GM10248 (cell line): ENCODE measurements at places on chromosomes 1 and 21.
A peak's percentile ranks its signal among the peaks of the same experiment; 100 is the strongest.

DNA sequence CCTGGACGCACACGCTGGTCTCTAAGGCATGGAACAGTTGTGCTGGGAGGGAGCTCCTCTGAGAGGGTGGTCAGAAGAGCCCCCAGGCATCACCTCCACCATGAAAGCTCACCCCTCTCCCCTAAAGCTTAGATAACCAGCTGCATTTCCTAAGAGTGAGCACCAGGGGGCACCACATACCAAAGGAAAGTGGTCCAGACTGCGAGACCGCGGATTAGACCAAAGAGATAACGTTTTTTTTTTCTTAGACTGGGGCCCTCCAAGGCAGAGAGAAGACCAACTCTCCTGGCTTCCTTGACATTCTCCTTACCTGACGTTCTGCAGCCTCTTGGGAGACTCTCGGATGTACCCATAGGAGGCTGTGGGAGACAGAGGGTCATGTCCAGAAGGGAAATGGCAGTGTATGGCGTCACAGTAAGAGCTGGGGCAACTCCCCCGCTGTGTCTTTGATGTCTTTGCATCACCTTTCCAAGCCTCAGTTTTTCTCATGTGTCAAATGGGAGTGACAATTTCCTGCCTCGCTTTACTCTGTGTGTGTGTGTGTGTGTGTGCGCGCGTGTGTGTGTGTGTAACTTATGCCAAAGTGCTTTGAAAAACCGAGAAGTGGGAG lies 12.3 kb upstream of the IFNLR1 start:
- DNase-seq = peak; percentile 76

GRCh38 chr1:33288976-33289857 lies 31.7 kb downstream of the A3GALT2 start:
- no peak for DNase-seq

DNA sequence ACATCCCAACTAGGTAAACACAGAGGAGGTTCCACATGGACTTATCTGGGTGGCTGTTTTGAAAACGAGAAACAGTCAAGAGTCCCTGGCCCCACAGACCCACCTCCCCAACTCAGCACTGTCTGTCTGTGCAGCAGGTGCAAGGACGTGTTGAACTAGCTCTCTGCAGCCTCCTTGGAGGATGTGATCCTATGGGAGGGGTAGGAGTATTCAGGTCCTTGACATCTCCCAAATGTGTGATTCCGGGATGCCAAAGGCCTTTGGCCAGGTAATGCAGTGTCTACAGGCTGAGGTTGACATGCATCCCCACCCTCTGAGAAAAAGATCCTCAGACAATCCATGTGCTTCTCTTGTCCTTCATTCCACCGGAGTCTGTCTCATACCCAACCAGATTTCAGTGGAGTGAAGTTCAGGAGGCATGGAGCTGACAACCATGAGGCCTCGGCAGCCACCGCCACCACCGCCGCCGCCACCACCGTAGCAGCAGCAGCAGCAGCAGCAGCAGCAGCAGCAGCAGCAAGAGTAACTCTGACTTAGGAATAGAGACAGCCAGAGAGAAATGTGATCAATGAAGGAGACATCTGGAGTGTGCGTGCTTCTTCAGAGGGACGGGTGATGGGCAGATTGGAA lies 151.6 kb upstream of the CAMK1G start:
- no peak for DNase-seq

- no peak for DNase-seq
These were observed 27.2 kb downstream of the TSEN15 start for GRCh38 chr1:184078564-184079249.

GRCh38 chr1:108034396-108034795 lies 69.4 kb upstream of the VAV3 start:
- DNase-seq = no peak

DNA sequence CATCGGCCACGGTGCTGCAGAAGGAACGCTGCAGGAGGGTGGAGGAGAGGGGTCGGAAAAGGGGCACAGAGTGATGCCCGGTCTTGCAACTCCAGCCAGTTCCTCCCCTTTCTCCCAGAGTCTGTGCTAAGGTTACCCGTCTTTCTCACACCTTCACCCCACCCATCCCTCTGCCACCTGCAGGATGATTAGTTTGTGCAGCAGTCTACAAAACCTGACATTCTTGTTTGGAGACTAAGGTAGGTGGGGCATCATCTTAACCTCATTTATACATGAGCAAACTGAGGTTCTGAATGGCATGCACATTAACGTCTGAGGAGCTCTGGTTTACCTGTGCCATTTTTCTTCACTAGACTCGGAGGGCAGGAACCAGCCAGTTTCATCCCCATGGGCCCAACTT lies 232.3 kb downstream of the GRIK3 start:
- DNase-seq = no peak

DNA sequence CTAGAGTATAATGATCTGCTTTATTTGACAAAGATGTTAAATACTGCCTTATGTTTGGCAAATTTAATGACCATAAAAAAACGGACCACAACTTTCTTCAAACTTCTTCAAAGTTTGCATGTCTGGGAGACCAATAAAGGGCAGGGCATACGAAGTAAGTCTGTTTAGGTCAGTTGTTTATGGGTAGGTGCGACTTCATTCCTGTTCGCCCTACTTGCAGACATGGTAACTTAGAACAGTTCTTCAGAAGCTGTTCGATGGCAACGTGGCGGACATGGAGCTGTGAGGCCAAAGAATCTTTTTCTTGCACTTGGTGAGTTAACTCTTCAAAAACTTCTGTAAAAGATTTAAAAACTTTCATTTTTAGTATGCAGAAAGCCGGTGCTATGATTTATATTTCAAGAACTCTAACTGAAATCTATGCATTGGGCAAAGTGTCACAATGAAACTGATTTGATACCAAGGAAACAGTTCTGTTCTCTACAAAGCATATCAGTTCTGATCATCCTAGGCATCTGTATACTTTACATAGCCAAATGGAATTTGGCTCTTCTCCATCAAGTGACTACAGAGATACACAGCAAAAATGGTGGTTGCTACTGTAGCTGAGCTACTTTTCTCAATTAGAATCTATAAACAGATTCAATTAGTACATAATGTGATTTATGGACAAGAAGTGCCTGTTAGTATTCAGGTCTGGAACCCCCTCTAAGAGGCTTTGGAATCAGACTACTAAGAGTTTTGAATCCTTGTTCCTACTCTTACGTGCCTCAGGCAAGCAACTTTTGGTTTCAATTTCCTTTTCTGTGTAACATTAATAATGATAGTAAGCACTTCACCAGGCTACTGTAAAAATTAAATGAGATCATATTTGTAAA lies 25.7 kb downstream of the C21orf91 start:
- no peak for DNase-seq

- peak; percentile 85 for DNase-seq
These were observed 6.0 kb upstream of the NLRP3 start for GRCh38 chr1:247409869-247410544.

DNA sequence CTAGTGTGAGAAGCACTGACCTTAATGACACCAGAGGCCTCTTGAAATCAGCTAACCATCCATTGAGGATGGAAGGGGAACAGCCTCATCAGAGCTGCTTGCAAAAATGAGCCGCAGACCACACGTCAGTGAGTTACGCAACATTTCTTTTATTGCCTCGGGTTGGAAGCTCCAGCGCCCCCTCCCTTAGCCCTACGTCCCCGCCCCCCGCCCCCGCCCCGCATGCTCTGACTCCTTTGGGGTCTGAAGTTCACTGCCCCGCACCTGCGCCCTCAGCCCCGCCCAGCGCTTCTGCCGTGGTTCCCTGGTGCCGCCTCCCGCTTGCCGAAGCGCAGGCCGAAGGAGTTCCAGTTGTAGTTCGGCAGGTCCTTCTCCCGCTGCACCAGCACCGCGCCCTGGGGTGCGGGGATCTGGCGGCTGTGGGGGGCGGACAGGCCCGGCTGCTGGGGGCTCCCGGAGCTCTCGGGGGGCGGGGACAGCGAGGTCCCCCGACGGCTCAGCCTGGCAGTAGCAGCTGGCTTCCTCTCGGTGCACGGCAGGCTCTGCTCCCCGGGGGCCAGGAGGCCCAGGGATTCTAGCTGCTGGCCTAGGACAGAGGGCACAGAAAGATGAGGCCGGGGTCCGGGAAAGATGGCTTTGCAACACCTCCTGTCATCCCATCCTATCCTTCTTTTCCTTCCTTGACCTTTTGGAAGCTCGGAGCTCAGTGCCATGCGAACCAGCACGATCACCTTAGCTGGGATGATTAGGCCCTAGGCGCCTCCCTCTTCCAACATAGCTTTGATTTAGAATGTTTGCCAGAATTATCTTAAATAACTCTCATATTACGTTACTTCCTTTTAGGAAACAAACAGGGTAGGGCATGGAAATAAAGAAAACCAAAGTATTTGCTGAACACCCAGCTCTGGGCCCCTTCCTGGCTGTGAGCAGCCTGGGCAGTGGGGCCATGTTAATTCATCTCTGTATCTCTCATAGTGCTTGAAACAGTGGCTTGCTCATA lies 5.8 kb downstream of the KISS1 start:
- DNase-seq = no peak

DNA sequence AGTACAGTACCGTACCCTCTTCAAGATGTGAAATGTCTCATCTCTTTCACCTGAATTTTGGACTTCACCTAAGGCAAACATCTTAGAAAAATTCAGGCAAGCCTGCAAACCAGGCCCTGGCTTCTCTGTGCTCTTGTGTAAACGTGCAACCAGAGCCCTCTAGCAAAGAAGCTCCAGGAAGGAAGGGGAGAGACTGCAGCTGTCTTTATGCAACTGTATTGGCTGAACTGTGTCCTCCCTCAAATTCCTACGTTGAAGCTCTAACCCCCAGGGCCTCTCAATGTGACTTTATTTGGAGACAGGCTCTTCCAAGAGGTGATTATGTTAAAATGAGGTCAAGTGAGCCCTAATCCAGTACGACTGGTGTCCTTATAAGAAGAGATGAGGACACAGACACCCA lies 60.3 kb downstream of the SLC45A1 start:
- DNase-seq = no peak

DNA sequence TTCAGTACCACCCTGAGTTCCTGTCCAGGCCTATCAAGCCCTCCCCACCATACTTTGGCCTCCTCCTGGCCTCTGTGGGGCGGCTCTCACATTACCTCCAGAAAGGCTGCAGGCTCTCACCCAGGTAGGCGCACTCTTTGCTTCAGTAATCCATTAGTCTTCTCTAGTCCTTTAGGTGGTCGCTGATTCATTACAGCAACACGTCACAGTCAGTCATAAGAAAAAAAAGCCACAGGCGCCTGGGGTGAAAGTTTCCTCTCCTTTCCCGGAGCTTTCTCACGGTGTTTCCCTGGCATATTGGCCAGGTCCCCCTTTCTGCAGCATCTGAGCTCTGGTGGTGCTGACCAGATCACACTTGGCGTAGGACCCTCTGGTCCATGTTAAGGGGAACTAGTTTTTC lies 12.1 kb downstream of the SLFNL1 start:
- DNase-seq = no peak

DNA sequence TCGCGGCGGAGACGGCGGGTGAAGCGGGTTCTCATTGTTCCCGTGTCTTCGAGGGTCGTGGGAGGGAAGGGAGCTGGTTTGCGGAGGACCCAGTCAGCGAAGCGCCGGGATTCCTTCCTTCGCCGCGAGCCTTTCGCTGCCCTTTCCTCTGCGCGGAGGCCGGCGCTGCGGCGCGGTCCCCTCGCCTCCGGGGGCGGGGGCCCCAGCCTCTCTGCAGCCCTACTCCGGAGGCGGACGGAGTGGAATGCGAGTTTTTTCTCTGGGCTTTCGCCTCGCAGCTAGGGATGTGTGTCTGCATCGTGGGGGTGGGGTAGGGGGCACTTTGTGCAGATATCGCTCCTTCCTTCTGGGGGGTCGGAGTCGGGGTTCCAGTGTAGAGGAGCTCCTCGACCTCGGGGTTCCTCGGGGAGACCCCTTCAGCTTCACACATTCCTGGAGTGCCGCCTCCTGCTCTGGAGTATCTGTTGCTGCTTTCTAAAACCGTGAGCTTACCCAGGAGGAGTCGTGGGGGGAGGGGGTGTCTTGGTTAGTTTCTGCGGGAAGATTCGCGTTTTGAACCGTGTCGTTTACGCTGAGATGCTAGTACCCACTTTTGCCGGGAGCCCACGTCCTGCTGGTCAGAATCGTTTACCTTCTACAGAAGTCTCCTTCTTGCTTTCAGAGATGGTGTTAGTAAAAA lies 595 bp downstream of the RNF2 start:
- DNase-seq = peak; percentile 67

DNA sequence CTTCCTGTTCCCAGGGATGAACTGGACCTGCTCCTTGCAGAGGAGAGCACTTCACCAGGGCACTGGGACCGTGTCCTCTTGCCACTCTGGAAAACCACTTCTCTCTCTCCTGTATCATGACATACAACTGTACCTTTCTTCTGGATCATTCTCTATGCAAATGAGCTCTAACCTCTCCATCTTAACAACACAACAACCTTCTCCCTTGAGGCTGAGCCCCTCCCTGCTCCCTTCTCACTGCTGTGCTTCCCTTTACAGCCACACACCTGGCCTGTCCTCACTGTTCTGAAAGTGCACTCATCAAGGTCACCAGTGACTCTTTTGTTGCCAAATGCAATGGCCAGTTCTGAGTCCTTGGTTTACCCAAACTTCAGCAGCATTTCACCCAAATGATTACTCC lies 54.5 kb upstream of the MRPS6 start:
- no peak for DNase-seq

- no peak for DNase-seq
These were observed 8.5 kb upstream of the MATN1 start for GRCh38 chr1:30731806-30732276.
